Sciatic nerve (tissue), 2 donors: ENCODE measurements at places on chromosomes 6 and 20. TPM values are rescaled to one million over a fixed set of nuclear protein-coding genes. Genes with fewer than 3 reads are reported as not detected.

DNA sequence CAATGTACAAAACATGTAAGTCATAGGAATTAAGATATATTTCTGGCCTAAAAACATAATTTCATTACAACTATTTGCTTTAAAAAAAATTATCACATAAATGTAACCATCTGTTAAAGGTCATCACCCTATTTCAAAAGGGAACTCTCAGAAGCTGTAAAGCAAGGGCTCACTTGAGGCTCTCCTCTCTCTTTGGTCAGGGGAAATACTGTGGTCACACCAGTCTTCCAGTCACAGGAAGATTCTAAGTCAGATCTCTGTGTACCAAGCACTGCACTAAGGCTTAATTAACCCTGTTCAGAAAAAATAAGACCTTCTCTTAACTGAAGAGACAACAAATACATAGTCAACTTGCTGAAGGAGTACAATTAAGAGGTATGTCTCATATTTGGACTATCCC, 75.6 kb downstream of the MMS22L start:
- no peak for DNase-seq

Gene DLK2
- 0.45 TPM for total RNA-seq

Gene SMLR1
- total RNA-seq = not detected

- DNase-seq = no peak
Observed at GRCh38 chr6:119479860-119480655, 130.5 kb upstream of the MAN1A1 start.

Gene GJE1
- total RNA-seq = not detected
